Amniotic epithelial cell (primary cell): ENCODE measurements at places on chromosomes 6 and 20.
A peak's percentile ranks its signal among the peaks of the same experiment; 100 is the strongest.

DNA sequence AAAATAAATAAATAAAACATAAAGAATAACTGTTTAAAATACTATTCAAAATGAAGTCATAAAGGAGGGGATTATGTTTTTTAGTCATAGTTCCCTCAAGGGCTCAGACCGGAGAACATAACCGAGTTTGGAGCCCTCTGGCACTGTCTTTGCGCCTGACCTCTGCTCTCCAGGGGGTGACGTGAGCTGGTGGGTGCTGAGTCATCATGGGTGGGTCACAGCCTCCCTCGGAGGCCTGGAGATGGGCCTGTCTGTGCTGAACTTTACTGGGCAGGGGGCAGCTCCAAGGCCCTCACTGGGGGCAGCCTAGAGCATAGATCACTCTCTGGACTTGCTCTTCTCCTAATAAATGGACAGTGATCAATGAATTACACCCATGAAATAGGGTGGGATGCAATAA lies 3.1 kb upstream of the MAVS start:
- peak; percentile 71 for DNase-seq

DNA sequence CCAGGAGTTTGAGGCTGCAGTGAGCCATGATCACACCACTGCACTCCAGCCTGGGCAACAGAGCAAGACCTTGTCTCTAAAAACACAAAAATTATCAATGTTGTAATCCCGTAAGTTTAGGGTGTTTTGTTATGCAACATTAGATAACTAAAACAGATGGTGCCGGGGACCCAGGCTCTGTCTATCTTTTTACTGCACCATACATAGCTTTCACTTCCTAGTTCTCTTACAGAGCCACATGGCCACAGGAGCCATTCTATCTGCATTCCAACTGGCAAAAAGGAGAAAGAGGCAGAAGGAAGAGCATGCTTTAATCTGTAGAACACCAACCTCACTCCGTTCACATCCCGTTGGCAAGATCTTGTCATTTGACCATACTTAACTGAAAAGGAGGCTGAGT lies 5.4 kb upstream of the TCF15 start:
- DNase-seq: no peak

- no peak for DNase-seq
These were observed 67.9 kb upstream of the RNF24 start for GRCh38 chr20:4083098-4083865.

- no peak for DNase-seq
These were observed 4.2 kb downstream of the TNFAIP3 start for GRCh38 chr6:137871291-137871690.

DNA sequence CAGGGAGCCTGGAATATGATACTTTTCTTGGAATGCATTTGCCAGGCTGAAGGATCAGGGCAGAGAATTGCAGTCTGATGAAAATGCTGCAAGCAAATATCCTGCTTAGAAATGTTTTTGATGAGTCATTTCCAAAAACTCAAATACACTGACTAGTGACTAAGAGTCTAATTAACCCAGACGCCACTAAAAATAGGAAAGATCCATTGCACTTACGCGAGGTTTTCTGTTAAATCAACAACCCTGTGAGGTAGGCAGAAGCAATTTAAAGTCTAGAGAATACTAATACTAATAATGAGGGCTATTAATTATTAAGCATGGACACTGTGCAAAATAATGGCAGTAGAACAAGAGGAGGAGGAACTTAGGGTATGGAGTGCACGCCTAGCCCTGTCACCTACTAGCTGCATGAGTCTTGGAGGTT lies 130.1 kb upstream of the DOK5 start:
- DNase-seq: peak; percentile 14

DNA sequence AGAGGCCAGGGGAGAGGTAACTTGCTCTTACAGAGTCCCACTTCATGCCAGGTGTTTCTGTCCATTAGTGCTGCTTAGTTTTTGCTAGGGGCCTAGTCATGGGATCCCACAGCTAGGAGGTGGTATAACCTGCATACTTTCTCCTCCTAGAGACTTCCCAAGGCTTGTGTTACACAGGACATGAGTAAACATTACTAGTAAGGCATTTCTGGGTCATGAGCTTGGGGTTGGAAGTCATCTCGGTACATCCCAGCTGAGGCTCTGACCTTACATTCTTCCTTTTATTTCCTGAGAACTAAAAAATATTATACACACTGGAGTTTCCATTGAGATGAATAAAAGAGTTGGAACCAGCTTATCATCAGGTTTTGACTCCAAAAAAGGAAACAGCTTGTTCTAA lies 20.9 kb upstream of the PNPLA1 start:
- peak; percentile 41 for DNase-seq

- no peak for DNase-seq
These were observed 85.9 kb downstream of the CEP162 start for GRCh38 chr6:84141521-84141920.

DNA sequence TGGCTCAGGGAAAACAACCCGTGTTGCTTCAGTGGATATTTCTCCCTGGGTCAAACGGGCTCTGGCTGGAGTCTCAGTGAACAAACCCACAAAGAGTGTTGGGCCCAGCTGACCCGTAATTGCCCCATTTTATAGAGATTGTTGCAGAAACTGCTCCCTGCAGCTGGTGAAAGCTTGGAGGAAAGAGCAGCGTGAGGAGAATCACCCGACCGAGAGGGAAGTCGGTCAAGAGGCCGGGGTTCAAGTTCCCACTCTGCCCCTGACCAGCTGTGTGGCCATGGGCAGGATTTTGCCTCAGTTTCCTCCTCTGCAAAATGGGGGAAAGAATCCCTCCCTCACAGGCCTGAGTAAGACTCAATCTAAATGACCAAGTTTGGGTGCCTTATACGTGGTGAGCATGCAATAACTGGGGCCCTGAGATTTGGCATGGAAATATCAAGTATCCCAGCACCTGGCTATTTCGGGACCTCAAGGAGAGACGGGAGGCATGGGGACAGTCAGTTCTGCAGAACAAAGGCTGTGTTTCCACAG lies 1.7 kb upstream of the TGM2 start:
- peak; percentile 50 for DNase-seq

DNA sequence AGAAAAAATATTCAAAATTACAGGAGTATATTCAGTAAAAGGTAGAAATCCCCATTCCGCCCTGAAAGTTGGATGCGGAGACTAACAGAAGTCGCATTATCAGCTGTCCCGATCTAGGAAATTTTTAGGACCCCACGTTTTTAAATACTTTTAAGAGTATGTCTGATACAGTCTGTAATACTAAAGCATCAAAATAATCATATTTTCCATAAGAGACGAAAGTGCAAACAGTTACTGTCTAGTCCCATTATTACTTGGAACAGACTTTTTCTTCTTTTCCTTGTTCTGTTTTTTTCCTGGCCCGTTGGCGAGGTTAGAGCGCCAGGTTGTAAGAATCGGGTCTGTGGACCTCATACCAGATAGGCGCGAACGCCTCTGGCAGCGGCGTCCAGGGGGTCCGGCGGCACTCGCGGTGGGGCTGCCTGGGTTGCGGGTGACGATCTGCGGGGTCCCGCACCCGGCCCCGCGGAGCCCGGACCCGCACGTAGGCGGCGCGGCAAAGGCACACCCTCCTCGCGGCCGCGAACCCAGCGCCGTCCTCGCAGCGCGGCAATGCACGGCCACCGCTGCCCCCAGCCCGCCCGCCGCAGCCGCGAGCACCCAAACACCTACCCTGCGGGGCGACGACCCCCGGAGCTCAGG lies 460 bp downstream of the PLAGL1 start:
- no peak for DNase-seq

GRCh38 chr20:10877342-10877741 lies 203.5 kb upstream of the JAG1 start:
- DNase-seq: no peak

DNA sequence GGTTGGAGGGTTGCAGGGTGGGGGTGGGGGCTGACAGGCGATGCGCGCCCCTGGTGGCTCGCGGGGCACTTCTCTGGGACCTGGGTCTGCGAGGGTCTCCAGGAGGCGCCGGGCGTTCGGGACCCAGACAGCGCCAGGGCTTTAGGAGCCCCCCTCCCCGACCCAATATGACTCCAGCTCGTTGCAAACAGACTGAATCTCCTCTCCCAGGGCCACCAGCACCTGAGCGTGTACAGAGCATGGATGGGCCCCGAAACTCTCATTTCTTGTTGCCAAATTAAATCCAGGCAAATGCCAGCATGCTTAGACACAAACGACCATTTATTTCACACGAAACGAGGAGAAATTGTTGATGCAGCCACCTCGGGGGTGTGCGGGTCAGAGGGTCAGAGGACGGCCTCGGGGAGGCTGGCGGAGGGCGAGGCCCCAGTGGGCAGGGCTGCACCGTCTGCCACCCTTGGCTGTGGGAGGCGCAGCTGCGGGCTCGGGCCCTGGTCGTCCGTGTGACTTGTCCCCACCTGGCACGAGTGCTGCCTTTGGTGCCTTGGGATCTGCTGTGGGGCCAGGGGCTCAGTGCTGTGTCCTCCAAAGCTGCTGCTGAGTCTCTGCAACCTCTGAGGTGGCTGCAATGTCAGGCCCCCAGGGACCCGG lies 20.9 kb upstream of the GATA5 start:
- DNase-seq: no peak

DNA sequence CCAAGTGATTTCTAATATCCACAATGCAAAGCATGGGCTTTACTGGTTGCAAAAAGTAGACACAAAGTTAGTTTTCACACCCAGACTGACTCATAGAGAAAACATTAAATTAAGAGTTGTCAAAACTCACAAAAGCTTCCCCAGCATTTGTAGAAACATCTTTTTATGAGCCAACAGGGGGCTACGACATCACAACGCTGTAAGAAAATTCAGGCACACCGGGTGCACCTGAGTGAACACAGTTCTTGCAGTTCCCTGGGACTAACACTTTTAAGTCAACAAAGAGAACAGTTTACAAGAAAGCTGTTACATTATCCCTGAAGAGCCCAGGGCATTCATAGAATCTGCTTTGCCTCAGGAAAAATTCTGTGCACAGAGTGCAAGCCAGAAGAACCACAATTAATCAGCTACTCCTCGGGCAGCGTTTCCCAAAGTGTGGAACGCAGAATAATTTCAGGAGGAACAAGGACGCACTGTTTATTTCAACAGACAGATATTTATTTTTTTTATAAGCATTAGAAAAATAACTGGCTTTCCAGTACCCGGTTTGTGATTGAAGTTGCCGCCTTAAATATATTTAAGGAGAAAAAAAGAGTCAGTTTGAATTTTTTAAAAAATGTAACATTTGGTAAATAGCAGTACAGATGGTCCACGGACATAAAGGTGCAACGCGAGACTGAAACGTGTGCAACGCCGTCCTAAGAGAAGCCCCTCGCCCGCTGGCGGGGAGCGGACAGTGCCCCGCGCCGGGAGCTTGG lies 1.2 kb downstream of the NCOA5 start:
- peak; percentile 42 for DNase-seq

DNA sequence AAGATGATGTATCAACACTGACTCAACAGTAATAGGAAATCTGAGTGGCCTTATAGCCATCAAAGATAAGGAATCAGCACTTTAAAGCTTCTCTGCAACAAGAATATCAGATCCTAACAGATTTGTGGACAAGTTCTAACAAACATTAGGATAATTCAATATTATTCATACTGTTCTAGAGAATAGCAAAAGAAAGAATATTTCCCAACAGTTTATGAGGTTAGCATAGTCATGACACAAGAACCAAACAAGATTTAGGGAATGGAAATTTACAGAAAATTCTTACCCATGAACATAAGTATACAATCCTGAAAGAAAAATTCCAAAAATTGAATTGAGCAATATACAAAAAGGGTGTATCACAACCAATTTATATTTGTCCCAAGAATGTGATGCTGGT lies 64.3 kb upstream of the BTBD3 start:
- peak; percentile 69 for DNase-seq

DNA sequence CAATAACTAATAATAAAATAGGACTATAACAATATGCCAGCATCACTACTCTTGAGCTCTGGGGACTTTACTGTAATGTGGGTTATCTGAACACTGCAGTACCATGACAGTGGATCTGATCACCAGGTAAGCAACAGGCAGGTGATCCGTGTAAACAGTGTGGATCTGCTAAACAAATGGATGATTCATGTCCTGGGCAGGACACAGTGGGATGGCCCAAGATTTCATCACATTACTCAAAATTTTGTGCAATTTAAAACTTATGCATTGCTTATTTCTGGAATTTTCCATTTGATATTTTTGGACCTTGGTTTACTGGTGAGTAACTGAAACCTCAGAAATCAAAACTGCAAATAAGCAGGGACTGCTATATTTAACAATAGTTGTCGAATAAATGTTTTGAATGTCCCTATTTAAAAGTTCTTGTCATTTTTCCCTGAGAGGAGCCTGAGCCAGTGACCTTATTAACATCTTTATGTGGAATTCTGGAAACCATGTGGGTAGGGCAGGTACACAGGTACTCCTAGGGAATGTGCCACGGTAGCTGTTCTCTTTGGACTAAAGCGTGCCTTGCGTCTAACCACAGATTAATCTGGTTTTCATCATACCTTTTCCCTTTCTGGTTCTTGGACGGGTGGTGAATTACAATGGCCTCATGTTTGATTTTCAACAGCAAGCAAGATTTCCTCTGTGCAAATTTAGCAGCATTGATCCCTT lies 214.5 kb upstream of the SASH1 start:
- no peak for DNase-seq

GRCh38 chr20:62366370-62367135 lies 559 bp downstream of the LAMA5 start:
- DNase-seq: no peak

- no peak for DNase-seq
These were observed 8.9 kb downstream of the FITM2 start for GRCh38 chr20:44302026-44302669.

DNA sequence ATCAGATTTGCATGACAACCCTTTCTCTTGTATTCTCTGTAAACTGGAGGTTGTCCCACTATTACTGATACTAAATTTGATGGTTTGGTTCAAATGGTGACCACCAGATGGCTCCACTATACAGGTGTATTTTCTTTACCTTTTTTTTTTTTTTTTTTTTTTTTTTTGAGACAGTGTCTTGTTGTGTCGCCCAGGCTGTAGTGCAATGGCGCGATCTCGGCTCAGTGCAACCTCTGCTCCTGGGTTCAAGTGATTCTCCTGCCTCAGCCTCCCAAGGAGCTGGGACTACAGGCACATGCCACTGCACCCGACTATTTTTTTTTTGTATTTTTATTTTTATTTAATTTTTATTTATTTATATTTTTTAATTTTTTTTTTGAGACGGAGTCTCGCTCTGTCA lies 6.6 kb upstream of the WTAP start:
- DNase-seq: no peak

GRCh38 chr6:110517034-110517433 lies 40.6 kb upstream of the SLC22A16 start:
- DNase-seq: no peak

- DNase-seq: no peak
These were observed 1.7 kb upstream of the MYB start for GRCh38 chr6:135179372-135179771.

DNA sequence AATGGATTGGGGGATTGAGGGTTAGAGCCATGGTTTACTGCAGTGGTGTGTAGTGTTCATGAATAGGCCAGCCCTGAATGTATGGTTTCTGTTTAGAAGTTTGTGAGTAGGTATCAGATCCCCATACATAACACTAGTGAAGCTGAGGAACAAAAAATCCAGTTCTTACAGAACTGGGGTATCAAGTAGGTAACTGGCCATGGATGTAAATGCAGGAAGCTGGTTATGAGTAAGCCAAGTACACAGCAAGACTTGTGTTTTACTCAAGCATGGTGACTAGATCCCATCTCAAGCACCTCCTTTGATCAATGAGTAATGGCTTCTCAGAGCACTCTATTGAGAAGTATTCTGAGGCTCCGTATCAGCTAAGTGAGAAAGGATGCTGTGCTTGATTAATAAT lies 613.7 kb upstream of the FLRT3 start:
- peak; percentile 19 for DNase-seq

- DNase-seq: peak; percentile 33
These were observed 31.1 kb downstream of the ARID1B start for GRCh38 chr6:156808287-156808686.
